ENCODE measurements at places on chromosomes 5 and 9. TPM values are rescaled to one million over a fixed set of nuclear protein-coding genes. Genes with fewer than 3 reads are reported as not detected.

GLRA1 gene
- total RNA-seq = not detected

SCGB3A2 gene
- not detected for total RNA-seq

CNTNAP3B gene
- total RNA-seq = 113 TPM

FGD3 gene
- total RNA-seq = 1.7 TPM

TXNDC8 gene
- total RNA-seq = not detected
